CD4-positive, alpha-beta T cell treated with Interleukin-6 at 100 ng/mL for 8 hours (primary cell): ENCODE measurements at places on chromosomes 6 and 20.
A peak's percentile ranks its signal among the peaks of the same experiment; 100 is the strongest.

DNA sequence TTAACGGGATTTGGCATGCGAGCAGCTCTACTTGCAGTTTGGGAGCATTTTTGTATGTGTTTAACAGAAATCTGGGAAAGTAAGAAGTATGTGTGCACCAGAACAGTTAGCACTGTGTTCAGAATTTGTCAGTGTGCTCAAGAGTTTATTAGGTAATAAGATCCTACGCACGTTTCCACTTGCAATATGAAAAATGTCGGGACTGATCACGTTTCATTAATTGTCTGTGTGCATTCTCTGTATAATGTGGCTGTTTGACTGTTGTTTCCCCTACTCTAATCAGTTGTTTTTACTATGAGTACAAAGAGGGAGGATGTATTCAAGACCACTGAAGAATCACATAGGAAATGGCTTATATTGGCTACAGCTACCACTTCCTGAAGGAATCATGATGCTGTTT lies 349.7 kb upstream of the POU3F2 start:
- no peak for DNase-seq

- peak; percentile 83 for DNase-seq
Observed at GRCh38 chr6:292506-293192, 362 bp downstream of the DUSP22 start.

GRCh38 chr6:55678330-55679224 lies 99.6 kb upstream of the HMGCLL1 start:
- no peak for DNase-seq

- no peak for DNase-seq
Observed at GRCh38 chr20:46237227-46237626, 71.1 kb downstream of the CDH22 start.

GRCh38 chr6:55528624-55529023 lies 50.4 kb downstream of the HMGCLL1 start:
- DNase-seq = no peak

- DNase-seq = no peak
Observed at GRCh38 chr20:61157301-61157700, 94.8 kb upstream of the CDH4 start.

- DNase-seq = no peak
Observed at GRCh38 chr6:83476971-83477370, 35.4 kb upstream of the PRSS35 start.

GRCh38 chr6:452301-453067 lies 60.9 kb downstream of the IRF4 start:
- DNase-seq = no peak

DNA sequence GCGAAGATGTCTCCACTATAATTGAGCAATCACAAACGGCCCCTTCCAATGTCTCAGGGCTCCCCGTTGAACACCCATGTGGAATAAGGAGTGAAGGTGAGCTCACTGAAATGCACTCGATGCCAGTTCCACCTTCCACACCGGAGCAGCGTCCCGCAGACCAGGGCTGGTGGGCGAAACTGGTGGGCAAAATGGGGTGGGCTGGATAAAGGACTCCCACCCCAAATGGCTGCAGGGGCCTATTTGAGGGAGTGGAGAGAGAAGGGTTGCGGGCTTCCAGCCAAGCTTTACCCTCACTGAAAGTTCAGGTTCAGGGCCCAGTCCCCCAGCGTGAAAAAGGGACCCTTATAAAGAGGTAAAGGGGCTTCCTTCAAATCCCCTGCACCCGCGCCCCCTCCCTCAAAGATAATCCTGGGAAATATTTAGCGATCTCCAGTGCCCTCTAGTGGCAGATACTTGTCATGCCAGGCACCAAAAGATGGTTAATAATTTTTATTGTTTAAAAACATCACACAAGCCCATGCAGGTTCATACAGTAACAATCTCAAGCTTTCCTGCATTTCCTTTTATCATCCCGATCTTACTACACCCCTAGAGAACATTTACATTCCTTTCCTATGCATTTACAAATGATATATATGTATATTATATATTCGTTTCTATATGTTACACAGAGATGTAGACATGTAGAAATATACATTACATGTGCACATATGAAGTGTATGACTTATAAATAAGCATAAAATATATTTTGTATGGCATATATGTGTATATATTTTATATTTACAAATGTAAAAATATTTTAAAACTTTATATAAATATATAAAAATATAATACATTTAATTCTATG lies 58.2 kb upstream of the NKX2-2 start:
- DNase-seq = peak; percentile 17

DNA sequence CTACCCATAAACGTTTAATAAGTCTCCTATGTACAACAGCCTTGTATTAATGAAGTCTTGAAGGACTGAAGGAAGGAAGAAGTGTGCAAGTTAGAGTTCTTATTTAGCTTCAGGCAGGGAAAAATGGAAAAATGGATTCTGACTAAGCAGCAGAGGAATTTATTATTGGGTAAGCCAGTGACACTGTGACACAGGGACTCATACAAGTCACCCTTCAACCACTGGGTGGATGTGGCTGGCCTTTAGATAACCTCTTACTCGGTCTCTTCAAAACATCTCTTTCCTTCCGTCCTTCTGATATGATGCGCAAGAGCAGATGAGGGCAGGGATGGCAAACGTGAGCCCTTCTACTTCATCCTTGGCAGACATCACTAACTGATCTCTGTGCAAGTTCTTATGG lies 145.6 kb downstream of the DHX35 start:
- no peak for DNase-seq

DNA sequence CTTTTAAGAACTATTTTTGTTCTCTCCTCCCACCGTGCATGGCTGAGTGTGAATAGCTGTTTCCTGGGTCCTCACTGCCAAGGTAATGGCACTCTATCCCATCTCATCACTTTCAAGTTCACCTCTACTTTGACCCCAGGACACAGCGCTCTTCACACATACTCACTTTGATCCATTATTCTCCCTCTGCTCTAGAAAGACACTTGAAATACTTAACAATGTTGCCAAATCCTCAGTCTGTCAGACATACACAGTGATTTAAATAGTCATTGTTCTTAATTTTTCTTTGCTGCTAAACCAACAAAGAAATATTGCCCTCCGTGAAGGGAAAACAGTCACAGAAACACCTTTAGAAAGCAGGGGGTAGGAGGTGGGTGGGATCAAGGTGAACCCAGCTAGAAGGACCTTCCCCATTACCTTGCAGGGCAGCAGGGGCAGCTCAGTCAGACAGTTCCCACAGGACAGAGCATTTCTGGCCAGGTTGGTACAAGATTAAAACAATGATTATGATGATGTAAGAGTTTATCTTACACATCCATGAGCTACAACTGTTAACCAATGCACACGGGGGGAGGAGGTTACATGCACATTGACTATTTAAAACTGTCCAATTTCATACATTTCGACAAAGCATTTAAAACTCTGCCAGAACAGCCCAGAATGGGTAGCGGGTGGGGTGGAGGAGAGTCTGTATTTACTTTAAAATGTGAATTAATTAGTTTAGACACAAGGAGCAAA lies 2.4 kb downstream of the SLC22A23 start:
- no peak for DNase-seq

DNA sequence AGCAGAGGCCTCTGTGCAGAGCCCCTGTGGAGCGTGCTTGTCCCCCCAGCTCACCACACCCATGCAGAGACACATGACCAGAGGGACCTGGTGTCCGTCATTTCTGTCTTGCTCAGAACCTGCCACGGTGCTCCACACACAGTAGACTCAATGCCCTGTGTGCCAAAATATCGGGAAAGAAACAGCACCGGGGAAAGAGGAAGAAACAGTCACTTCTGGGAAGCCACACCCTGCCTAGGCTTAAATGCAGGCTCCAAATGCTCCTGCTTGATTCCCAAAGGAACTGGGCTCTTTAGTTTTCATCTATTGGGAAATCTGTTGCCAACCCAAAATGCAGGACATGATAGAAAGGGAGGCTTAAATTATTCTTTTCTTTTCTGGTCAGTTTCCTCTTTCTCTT lies 503.9 kb downstream of the CD83 start:
- no peak for DNase-seq

DNA sequence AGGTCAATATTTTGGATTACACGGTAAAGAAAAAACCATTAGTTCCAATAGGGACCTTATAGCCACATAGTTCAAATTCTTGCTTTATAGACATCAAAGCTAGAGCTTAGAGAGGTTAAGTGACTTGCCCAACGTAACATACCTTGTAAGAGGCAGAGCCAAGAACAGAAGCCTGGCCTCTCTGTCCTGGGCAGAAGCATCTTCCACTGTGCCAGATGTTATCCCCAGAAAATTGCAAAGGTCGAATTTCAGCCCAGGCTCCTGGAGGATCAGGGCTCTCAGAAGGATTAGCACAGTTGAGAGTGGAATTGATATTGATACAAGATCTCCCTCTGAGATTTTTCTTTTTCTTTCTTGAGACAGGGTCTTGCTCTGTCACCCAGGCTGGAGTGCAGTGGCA lies 6.1 kb downstream of the SMIM28 start:
- no peak for DNase-seq

DNA sequence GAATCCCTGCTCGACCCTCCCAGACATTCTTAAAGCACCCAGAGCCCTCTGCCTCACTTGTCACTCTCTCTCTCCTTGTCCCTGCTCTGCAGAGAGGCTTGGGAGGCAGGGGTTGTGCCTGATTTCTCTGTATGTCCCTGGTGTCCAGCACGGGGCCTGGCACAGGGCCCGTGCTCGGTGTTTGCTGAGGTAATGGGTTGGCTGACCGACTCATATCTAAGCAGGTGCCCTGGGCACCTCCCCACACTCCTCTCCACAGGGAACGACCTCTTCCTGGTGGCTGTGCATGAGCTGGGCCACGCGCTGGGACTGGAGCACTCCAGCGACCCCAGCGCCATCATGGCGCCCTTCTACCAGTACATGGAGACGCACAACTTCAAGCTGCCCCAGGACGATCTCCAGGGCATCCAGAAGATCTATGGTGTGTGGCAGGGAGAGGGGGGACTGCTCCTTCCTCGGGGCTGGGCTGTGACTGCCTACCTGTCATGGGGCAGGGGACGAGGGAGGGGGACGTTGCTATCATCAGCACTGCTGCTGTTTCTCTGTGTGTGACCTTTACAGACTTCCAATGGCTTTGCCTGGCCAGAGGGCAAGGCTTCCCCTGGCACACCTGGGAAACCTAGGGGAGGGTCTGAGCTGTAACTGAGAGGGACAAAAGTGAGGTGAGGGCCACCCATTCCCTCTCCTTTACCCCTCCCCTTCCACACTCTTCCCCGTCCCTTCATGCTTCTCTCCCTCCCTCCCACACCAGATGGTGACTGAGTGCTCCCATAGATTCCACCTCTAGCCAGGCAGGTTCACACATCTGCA lies 14.2 kb downstream of the MMP24OS start:
- no peak for DNase-seq

DNA sequence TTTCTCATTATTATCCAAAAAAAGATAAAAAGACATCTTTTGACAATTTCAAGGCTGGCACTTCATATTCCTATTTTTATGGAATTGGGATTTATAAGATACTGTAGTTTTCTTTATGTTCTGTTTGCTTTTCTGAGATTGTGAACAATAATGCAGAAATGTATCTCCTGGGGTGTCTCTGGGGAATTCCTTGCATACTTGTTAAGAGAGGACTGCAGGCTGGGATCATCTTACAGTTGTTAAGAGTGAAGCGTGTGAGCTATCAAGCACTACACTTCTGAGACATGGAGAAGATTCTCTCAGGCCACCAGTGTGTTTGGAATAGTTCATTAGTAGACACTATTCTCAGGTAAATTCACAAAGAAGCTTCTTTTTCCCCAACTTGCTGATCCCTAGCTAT lies 963.3 kb upstream of the GJE1 start:
- no peak for DNase-seq

DNA sequence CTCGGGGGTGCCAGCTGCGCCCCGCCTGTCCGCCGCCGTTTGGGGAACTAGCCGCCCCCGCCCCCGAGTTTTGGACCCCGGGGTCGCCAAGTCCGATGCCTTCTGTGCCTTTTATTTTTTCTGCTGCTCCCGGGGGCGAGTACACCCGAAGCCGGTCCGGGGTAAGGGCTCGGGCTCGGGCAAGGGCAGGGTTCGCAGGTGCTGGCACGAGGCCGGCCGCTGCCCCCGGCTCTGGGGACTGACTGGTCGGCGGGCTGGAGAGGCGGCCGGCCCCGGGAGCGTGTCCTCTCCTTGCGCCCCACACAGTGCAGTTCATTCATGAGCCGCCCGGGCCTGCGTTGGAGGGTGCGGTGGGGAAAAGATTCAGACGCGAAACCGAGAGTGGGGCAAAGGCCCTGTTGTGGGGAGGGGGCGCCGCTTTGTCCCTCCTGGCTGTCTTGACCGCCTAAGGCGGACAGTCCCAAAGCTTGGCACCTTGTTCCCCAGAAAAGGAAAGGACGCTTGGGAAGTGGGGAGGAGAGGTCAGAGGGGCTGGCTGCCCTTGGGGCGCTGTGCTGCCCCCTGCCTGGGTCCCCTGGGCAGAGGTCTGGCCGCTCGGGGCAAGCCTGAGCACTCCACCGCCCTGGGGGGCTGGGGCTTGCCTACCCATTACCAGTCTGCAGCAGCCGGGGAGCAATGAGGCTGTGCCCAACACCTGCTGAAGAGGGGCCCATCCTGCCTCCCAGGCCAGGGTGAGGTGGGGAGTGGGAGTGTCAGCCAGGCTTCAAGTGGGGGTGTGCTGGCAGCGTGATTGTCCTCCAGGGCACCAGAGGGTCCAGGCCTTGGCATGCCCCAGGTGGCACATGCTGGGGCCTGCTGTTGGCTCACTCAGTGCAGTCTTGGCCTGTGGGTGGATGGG lies 915 bp downstream of the TMEM63B start:
- DNase-seq = no peak

DNA sequence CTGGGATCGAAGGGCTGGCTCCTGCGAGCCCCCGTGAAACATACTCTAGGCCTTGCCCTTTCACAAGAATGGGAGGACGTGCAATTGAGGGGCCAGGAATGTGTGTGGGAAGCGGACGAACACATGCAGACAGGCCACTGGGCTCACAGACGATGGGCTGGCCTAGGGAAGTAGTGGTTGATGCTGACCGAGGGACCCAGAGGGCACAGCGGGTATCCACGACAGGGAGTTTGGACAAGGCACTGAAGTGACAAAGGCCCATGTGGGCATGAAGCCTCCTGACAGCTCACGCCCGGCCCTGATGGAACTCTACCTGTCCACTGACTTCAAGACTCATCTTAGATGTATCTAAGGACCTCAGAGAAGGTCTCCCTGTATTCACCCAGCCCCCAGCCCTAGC lies 52.2 kb downstream of the MYH7B start:
- DNase-seq = no peak

DNA sequence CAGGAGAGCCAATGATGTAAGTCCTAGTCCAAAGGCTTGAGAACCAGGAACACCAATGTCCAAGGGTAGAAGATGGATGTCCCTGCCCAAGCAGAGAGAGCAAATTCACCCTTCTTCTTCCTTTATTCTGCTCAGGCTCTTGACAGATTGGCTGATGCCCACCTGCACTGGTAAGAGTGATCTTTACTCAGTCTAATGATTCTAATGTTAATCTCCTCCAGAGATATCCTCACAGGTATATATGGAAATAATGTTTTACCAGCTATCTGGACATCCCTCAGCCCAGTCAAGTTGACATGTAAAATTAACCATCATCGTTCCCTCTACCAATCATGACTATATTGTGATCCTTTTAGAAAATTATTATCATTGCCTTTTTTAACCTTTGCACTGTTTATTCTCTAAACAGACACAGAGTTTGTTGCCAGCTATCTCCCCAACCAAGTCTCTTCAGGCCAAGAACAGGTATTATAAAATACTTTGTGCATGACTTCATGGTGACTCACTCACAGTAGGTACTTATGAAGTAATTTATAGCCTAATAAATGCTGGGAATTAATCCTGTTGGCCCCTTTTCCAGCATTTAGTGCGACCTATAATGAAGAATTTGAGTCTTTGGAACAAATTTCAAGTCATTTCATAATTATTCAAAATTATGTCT lies 26.2 kb upstream of the TSHZ2 start:
- DNase-seq = no peak
